D721Med (cell line): ENCODE measurements at places on chromosomes 1 and 21.

DNA sequence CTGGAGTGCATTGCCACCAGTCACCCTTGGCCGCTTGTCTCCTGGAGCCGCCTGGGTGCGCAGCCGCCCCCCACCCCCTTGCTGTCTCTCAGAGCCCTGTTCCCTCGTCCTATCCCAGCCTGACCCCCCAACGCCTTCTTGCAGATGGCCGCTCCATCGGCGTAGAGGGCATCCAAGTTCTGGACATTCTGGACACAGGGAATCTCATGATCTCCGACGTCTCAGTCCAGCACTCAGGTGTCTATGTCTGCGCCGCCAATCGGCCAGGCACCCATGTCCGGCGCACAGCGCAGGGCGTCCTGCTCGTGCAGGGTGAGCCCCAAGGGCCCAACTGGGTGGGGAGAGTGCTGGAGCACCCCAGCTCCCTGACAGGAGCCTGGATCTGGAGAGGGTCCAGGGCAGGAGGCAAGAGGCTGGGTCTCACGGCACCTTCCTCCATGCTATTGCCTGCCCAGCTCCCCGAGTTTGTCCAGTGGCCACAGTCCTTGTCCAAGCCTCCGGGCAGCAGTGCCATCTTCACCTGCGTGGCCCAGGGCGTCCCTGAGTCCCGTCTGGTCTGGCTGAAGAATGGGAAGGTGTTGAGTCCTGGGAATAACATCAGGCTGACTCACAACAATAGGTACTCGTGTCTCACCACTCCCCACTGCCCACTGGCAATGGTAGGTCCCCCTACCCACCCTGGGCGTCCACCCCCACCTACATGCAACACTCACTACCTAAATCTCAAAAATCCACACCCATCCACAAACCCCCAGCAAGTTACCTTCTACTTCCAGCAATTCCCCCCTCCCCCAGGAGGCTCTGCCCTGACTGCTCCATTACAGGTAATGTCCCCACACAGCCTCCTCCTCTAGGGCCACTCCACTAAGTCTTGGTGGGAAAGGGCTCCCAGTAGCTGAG is 24.6 kb downstream of the SLC27A3 start:
- no peak for DNase-seq

- DNase-seq = no peak
Observed at GRCh38 chr1:8061210-8061609, 35.1 kb upstream of the ERRFI1 start.

DNA sequence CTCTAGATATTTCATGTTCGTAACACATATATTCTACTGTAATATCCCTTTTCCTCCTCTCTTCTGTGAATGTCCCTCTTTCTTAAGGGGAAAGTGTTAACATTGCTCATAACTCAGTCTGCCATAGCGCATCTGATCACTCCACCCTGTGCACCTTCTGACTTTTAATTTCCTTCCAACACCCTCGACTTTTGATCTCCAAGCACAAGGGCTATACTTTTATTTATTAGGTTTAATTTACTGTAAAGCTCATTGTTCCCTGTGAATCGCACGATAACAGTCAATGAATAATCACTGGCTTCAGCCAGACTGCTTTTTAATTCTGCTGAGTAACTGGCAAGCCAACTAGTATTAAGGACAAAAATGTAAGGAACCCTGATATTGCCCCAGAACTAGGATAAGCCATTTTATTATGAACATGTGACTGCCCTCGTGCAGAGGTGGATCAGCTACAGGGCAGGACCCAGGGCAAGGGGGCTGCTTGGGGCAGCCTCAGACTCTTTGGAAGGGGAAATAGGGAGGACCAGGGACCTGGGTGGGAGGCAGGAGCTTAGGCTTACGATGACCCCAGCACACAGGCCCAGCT is 2.6 kb upstream of the ETS2 start:
- no peak for DNase-seq

DNA sequence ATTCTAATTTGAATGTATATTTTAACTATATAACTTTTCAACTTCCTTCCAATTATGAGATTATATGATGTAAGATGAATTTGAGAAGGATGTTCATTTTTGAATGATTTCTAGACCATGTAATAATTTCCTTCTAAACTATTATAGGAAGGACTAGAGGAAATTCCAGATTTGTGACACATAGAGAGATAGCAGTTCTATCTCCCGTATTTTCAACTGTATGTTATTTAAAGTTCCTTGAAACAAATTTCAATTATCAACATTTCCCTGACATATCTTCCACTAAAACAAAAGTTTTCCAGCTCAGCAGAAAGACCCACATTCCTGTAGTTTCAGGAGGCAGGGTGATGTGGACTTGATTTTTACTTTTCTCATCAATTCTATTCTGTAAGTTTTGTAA is 396.7 kb upstream of the C1orf87 start:
- DNase-seq = no peak

DNA sequence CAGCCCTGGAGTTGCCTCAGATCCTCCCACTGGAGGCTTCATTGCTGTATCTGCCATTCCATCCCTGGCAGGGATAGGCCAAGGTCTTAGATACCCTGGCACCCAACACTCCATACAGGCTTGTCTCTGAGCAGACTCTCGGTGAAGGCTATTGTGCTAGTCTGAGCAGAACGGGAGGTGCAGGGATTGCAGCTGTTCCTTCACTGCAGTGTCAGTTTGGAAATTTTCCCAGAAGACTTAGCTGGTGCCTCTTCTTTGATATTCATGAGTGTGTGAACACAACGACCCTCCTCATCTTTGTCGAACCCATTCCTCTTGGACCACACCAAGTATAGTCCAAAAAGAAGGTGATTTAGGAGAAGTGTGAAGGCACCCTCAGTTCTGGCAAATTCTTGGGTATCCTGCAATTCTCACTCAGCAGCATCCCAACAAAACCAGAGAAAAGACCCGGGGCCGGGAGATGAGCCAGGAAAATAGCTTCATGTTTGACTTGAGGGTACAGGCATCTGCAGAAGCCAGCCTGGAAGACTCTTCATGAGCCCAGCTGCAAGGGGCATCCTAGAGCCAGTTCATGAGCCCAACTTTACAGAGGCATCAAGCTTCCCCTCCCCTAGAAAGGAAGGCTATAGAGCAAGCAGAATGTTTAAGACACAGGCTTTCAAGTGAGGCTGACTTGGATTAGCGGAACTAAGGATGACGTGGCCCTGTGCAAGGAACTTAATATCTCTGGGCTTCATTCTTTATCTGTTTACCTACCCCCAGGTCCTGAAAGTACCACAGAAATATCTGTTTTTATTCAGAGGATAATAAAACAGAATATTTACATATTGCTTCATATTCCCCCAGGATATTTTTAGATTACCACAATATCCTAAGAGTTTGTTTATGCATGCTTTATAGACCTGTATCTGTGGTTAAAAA is 38.8 kb upstream of the HAO2 start:
- no peak for DNase-seq

DNA sequence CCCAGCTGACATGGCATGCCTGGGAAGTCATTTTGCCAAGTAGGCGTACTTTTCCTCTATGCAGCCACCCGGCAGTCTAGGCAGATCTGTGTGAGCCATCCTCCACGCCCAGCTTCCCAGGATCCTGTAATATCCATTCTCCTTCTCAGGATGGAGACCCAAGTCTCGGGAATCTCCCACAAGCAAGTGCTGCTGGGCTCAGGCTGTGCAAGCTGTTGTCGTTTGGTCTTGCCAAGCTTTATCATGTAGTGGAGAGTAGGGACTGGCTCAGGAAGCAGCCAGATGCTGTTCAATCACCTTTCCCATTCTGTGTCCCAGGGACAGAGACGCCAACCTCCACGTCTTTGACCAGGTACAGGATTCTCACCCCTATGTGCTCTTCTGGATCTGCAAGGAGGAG is 191.1 kb upstream of the TMEM51 start:
- DNase-seq = no peak

DNA sequence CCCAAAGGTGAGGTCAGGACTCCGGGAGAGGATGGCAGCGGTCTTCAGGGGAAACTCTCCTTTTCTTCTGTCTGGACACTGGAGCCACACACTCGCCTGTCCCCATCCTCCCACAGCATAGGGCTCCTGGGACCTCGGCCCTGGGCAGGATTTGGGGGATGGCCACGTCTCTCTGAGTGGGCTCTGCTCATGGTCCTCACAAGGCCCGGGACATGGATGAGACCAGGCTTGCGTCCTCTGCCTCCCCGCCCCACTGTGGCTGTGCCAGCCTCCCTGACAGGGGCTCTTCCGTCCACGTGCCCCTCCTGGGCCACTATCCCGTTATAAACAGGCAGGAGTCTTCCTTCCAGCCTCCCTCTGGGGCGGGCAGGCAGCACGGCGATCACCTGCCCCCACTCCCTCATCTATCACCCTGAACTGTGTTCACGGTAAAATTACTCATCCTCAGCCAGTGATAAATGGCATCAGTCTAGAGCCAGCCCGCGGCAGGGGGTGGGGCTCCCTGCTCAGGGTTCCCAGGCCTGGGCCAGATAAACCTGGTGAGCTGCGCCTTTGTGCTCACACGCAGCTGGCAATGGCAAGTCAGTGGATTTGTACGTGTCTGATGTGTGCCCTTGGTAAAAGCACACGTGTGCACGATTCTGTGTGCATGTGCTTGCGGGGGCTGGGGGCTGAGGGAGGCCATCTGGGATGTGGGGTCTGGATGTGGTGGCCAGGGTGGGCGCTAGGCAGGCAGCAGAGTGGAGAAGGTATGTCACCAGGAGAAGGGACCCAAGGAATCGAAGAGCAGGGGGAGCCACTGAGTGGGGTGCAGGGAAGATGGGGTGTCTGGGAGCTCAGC is 12.6 kb upstream of the SAMD11 start:
- DNase-seq = peak; percentile 9

GRCh38 chr1:41827991-41828570 is 90.6 kb downstream of the HIVEP3 start:
- DNase-seq = no peak

DNA sequence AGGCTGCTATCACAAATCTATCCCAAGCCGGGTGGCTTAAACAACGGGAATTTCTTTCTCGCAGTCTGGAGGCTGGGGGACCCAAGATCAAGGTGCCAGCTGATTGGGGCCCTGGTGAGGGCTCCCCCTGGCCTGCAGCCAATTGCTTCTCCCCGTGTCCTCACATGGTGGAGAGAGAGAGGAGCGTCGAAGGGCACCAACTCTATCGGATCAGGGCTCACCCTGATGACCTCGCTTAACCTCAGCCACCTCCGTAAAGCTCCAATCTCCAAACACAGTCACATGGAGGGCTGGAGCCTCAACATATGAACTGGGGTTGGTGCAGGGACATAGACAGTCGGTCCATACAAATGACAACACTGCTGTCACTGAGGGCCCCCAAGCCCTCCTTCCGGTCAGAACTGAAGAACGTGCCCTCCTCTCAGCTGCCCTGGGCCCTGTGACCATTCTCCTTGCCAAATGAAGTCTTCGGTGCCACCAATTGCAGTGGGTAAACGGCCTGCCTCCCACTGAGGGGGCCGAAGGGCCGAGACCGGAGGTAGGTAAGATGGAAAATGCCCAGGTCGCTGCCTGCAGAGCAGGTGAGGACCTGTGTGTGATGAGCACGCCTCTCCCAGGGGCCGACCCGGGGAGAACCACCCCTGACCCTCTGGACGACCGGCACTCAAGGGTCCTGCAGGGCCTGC is 211.0 kb downstream of the TOMM20 start:
- DNase-seq = no peak

DNA sequence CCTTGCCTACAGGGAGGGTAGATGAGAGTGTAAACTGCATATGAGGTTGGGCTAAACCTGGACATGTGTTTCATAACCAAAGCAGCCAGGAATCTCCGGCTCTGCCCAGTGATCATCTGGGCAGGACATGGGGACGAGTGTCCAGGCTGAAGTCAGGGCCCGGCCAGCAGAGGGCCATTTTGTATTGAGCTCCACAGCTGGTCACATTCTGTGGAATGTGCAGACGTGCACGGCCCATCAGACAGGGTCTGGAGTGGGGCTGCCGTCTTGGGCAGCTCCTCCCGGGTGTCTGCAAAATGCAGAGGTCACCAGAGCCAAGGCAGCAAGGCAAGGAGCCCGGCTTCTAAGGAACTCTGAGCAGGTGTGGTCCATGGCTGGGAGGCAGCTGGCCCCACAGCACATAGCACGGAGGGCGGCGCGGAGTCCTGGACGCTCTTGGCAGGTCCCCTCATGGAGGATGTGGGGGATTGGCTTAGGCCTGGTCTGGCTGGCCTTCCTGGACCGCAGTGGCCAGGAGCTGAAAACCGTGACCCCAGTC is 6.2 kb downstream of the LRRC3 start:
- no peak for DNase-seq

DNA sequence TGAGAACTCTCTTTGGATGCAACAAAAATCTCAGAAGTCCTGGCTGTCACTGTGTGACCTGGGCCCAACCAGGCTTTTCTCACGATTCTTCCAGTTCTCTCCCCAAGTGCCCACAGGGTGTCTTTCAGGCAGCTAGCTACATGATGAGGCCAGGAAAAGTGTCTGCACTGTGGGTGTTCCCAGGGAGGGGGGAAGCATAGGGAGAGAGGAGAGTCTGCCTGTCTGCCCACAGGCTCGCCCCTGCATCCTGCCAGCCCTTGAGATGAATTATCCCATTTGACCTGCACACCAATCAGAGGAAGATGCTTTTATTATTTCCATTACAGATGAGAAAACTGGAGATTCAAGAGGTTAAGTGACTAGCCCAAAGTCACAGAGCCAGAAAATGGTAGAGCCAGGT is 27.8 kb downstream of the FOXO6 start:
- no peak for DNase-seq

DNA sequence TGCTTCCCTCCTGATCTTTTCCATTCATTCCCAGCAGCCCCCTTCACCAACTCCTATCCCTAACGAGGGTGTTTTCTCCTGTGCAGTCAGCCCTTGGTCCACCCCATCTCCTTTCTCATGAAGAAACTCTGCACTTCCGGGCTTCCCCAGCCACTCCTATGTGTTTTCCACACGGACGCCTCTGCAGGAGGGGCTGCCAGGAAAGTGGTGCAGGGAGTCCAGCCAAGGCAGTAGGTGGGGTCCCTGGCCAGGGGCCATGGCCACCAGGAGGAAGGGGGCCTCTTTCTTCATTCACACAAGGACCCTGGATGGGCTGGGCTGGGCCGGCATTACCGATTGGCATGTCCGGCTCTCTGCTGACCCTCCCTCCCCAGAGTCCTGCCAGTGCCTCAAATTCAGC is 72.8 kb upstream of the EFHD2 start:
- no peak for DNase-seq

GRCh38 chr1:210489491-210489890 is 160.8 kb downstream of the HHAT start:
- DNase-seq = no peak

GRCh38 chr1:59027177-59027576 is 243.3 kb upstream of the JUN start:
- no peak for DNase-seq

DNA sequence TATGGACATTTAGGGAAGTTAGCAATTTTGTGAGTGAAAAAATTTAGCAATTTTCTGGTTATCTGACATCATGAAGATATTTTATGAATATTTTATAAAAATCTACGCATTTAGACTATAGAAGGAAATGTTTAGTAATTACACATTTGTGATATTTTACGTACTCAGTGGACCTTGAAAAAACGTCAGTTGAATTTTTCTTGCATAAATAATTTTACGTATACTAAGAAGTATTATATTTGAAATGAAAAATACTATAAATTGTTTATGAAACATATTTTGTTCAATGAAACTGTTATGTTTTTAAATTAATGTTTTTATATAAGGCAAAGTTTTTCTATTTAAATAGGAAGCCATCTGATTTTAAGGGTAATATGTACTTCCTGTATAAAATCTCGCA is 462.8 kb downstream of the NCAM2 start:
- DNase-seq = no peak

- no peak for DNase-seq
Observed at GRCh38 chr1:3922201-3922725, 22.2 kb upstream of the C1orf174 start.
